ENCODE measurements at places on chromosomes 7 and 10.

- DNase-seq, result no peak
Observed at GRCh38 chr7:77475181-77475580, 59.0 kb upstream of the GSAP start.

DNA sequence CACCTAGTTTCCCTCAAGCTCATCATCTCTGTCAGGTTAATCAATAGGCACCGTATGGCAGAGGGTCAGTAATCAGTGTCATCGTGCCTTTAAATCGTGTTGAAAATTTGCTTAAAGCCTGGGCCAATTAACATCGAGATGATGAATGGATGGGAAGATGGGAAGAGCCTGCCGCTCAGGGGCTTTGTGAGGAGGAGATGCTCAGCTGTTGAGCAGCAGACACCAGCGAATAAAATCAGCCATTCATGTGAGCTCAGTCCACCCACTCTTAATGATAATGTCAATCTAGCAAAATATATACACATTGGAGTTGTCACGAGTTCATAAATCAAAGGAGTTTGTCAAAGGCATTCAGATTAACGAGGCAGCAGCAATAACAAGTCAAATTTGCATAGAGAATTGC is 97.7 kb downstream of the BTRC start:
- DNase-seq, result no peak

GRCh38 chr7:38584443-38585210 is 46.5 kb downstream of the AMPH start:
- DNase-seq, result peak; percentile 35

DNA sequence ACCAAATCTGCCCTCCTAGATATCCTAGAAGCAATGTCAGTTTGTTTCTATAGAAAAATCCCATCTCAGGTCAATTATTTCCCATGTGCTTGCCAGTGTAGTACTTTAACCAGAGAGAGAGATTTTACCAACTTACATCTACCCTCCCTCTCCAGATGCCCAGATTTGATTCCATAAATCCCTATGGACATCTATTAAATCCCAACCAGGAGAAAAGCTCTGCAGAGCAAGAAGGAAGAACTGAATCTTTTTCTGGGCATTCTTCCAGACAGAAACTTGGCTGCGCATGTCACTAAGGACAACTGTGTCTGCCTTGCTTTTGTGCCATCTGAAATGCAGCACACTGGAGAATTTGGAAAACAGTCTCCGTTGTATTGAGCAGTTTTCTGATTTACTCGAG is 597.6 kb downstream of the SORCS1 start:
- DNase-seq, result no peak

GRCh38 chr7:125118444-125118843 is 188.8 kb upstream of the POT1 start:
- no peak for DNase-seq

- DNase-seq, result peak; percentile 92
Observed at GRCh38 chr7:93719546-93719945, 145.0 kb upstream of the CALCR start.

GRCh38 chr10:31051703-31052102 is 20.0 kb upstream of the ZNF438 start:
- DNase-seq, result peak; percentile 69

GRCh38 chr7:15471669-15471950 is 90.2 kb downstream of the AGMO start:
- DNase-seq, result no peak

DNA sequence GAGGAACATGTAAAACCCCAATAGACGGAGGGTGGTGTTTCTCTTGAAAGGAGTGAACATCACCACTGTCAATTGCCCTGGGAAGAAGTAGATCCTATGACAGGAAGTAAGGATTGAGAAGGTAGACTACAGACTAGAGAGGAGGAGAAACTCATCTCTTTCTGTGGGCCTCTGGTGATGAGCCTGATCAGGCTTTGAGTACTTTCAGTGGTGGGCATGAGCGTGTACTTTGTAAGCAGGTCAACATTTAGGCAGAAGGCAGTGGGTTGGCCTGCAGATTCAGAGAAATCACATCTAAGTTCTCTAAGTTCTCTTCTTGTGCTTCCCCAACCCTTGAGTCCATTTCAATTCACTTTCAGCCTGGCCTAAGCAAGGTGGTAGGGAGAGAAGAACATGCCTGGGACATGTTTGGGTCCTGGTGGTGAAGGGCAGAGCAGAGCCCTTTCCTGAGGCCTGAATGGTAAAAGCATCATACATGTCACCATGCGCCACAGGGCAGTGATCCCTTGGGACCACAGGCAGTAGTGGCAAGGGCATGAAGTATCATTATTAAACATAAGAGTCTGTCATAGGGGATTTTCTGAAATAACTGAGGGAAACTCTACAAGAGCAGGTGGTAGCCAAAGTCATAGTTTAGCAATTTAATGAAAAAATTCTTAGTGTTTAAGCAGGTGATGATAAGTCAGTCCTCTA is 56.4 kb upstream of the ANKRD1 start:
- DNase-seq, result no peak

- no peak for DNase-seq
Observed at GRCh38 chr7:132846086-132846485, 235.8 kb downstream of the CHCHD3 start.

- peak; percentile 88 for DNase-seq
Observed at GRCh38 chr10:57692255-57692980, 575.3 kb downstream of the IPMK start.
